ENCODE measurements at places on chromosomes 12 and 14.

DNA sequence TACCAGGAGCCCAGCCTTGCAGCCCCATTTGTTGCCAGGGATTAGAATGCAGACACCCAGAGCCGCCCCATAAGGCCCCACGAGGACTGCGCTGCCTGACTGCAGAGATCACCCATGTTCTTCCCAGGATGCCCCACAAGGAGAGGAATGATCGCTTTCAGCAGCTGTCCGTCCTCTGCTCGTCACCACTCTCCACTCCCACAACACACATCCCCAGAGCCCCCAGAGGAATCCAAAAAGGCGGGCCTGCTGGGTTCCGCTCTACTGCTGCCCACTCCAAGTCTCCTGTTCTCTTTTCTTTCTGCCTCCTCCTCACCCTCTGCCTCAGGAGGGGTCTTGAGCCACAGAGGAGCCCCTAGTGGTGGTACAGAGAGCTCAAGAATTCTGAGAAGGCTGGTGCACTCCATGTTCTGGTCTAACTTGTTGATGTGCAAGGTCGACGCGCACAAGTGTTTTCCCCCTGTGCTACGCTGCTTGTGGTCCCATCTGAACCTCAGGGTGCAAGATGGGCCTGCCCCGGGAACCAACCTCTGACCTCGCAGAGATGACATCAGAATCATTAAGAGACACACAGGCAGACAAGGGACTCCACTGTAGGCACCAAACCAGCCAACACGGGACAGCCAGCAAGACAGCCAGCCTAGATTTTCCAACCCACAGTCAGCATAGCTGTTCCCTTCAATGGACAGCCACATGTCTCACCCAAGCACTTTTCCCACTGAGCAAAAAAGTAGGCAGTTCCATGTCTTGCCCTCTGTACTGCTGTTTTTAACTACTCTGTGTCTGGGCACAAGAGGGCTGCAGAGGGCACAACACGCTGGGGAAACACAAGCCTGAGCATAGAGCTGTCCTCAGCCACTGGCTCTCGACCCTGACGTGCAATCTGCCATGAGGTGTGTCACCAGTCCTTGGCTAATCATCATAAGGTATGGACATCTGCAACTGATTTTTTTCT, 29.9 kb downstream of the PXN start:
- DNase-seq: no peak

DNA sequence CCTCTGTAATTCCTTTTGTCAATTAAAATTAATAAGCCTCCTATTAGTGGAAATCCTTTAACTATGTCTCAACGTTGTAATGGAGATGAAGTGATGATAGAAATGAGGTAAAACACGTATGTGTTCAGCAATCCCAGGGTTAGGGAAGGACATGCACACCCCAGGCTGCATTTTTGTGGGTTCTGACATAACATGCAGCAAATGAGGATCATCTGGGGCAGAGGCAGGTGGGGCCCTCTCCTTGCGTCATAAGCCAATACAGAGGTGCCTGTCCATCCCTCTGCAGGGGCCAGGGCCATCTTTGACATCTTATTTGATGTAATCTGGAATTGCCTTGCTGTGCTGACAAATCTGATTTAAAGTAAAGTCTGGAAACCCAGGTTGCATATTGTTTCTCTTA, 73.2 kb downstream of the MYRFL start:
- DNase-seq: peak; percentile 31

DNA sequence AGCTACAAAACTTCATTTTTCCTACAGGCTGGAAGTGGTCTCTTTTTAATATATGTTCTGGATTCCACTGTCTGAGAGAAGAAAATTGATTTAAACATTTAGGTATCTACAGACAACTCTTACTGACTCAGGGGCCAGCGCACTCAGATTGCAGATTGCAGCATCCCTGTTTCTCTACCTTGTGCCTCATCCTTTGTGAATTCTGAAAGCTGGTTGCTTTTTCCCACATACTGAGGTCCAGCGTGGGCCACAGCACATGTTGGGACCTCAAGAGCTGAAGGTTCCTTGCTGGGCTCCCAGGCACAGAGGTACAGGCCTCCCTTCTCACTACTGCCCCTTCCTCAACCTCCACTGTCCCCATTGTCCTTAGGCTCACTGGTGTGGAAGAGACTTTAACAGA, 101.7 kb upstream of the CCDC175 start:
- no peak for DNase-seq

- no peak for DNase-seq
Measured at GRCh38 chr12:115897729-115898128, 379.8 kb downstream of the MED13L start.

GRCh38 chr12:2008677-2009076, 4.4 kb upstream of the DCP1B start:
- no peak for DNase-seq

DNA sequence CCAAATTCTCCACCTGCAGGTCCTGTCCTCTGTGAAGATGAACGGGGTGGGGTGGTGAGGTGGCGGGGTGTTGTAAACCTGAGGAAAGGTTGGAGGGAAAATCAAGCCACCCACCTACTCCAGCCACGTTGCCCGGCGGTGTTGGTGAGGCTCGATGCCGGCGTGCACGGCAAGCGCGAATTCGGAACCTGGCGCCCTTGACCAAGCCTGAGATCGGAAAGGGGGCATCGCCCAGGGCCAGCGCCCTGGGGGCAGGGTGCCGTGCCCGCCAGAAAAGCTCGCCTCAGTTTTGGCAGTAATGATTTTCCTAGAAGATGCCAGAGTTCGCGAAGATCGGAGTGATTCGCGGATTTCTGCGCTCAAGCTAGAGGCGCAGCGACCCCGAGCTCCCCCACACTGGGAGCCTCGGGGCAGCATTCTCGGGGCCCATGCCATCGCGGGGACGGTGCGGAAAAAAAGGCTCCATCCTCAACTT, 817 bp downstream of the STXBP6 start:
- DNase-seq: no peak

DNA sequence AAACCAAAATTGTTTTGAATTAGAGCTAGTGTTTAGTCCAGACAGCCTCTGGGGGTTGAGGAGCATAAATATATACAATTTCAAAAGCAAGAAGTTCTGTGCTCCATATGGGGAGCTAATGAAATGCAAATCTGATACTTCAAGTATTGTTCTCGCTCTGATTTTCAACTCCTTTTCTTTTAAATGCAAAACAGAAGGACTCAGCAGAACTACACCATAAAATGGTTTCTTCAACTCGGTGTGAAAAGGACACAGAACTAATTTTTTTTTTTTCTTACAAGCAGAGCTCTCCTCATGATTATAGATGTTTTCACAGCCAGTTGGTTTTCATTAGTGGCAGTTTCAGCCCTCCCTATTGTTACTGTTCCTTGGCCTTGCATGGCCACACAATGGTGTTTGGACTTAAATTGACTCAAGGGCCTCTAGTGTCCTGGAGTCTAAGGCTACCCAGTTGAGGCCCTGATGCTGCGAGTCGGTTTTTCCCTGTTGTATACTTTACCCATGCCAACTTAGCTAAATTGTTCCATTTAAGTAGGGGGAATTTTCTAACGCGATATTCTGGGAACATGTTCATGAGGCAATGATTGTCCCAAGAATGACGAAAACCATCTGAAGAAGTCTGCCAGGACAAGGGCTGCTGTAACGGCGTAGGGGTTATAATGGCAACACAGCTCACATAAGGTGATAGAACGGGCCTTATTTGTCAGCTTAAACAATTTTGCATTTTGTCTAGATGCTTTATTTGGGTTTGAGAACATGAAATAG, 120.3 kb downstream of the GPR135 start:
- DNase-seq: no peak

DNA sequence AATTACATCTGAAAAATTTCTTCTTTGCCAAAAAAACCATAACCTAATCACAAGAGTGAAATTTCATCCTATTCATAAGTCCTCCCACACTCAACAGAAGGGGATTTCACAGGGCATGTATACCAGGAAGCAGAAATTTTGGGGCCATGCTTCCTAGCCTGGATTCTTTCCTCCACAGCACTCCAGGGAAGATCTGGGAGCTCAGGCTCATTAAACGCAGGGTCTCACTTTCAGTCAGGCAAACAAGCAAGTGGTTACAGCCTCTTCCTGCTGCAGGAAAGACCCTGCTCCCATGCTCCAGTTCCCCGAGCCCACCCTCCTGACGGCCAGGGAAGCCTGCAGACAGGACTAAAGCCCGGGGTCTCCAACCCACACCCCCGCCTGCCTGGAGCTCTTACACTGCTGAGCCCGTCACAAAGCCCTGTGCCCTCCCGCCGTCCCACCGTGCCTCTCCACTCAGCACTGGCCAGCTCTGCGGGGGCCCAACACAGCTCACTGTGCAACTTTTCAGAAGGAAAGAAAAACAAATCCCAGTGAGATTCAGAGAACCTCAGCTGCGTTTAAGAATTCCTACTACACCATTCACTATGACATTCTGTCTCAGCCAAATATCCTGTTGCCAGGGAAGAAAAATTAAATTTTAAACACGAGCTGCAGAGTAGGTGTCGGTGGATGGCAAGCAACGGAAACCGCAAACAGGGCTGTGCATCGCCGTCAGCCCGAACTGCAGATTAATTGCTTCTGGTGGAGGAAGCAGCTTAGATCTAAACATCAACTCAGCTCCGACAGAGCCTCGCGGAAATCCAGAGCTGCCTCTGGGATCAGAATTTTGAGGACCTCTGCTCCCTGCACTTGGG, 106.7 kb upstream of the SFSWAP start:
- no peak for DNase-seq

GRCh38 chr14:91453744-91454143, 36.1 kb upstream of the CCDC88C start:
- DNase-seq: no peak

DNA sequence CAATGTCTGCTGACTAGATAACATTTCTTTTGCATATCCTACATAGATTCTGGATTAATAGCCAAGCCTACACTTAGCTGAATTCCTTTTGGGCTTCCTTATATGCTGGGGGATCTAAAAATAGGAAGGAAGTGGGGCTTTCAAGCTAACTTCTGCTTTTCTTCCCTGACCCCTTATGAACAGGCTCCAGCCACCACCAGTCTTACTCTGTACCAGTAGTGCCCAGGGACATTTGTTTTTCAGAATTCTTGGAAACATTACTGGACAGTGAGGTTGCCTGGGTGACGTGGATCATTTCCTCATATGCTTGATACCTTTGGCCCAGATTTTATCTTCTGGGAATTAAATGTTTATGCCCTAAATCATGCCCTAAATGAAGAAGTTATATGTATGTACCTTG, 55.9 kb upstream of the SRRM4 start:
- DNase-seq: no peak

- DNase-seq: no peak
Measured at GRCh38 chr12:6214633-6215032, 14.4 kb downstream of the CD9 start.

GRCh38 chr12:86724716-86725115, 468.5 kb upstream of the MGAT4C start:
- peak; percentile 14 for DNase-seq

DNA sequence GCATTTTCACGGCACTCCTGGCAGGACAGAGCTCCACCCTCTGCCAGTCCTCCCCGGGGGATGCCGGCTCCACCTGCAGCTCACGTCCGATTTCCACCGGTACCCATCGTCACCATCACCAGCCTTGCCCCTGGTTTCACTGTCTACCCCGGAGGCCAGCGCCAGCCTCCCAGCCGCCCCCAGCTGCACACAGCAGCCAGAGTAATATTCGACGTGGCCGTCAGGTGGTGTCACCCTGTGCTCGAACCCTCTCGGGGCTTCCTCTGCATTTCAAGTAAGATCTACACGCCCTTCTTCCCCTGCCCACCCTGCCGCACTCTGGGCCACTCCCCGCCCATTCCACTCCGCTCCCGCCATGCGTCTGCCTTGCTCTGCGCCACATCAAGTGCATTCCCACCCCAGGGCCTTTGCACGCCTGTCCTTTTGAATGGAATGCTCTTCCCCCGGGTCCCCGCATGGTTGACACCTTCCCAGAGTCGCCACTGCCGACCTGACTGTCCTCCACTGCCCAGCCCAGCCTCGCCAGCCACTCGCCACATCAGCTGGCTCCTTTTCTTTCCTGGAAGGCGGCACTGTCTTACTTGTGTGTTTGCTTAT, 80.3 kb downstream of the ADGRD1 start:
- DNase-seq: no peak

GRCh38 chr12:52038447-52038846, 12.8 kb upstream of the NR4A1 start:
- DNase-seq: no peak

DNA sequence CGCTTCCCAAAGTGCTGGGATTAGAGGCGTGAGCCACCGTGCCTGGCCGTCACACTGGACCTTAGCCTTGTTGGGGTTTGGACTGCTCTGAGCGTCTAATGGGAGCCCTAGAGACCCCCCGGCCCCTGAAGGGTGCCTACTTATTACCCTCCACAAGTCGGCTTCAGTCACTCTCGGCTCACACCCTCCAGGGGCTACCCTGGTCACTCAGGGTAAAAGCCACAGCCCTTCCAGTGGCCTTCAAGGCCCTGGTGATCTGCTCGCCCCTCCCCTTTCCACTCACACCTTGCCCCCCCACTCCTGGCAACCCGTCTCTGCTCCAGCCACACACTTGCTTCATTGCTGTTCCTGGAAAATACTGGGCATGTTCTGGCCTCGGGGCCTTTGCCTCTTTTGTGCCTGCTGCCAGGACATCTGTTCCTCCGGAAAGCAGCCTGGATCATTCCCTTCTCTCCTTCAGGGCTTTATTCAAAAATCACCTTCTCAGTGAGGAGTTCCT, 3.6 kb upstream of the MORN3 start:
- no peak for DNase-seq

GRCh38 chr14:26984311-26985177, 386.7 kb upstream of the NOVA1 start:
- DNase-seq: peak; percentile 25

DNA sequence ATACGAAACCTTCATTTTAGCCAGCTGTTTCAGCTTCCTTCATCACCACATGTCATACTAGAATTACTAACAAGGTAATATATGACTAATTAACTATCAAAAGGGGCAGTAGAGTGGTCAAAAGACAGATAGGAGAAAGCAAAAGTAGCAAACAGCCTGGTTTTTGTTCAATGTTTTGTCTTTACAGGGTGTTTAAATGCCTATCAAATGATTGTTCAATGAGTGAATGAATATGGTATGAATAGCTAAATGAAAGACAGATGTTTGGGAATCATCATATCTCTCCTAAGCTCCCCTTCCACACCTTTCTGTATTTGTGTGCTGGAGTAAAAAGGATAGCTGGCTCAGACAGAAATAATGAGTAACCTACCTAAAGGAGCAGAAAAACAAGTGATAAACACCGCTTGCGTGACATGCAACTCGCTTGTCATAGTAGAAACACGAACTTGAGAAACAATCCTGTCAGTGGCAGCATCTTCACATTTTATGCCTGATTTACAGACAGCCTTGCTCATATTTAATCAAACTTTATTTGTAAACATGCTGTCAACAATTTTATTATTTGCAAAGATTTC, 34.2 kb downstream of the ABCC9 start:
- DNase-seq: peak; percentile 76
